ENCODE measurements at places on chromosomes 3 and 15.
A peak's percentile ranks its signal among the peaks of the same experiment; 100 is the strongest.

- no peak for ATAC-seq
Measured at GRCh38 chr3:335240-335639, 138.7 kb downstream of the CHL1 start.

GRCh38 chr3:12501360-12502020 lies 17.2 kb downstream of the TSEN2 start:
- ATAC-seq, result no peak

GRCh38 chr15:86362555-86362954 lies 282.9 kb downstream of the AGBL1 start:
- ATAC-seq, result no peak

DNA sequence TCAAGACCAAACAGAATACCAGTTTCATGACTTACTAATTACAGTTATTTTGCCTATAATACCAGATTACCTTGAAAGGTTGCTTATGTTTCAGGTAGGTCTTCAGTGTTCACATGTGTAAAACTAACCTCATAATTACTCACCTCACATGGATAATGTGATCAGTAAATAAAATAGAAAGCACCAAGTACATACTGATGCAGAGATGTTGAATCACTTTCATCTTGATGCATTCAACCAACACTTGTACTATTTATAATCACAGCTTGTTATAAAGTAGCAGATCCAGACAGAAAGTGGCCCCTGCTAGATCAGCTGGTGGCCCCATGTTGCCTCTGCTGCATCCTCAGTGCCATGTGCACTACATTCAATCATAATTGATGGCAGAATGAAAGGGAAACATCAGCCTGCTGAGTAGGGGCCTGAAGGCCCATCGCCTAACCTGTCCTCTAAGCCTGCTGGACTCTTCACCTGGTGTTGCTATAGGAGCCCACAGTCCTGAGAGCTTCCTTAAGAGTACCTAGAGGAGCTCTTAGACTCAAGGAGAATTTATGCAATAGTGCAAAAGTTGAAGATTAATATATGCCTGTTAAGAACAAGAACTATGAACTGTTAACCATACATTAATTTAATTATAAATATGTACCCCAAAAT lies 154.3 kb downstream of the PLCL2 start:
- ATAC-seq, result no peak

- peak; percentile 97 for ATAC-seq
Measured at GRCh38 chr3:67048067-67048714, 50.1 kb downstream of the KBTBD8 start.

DNA sequence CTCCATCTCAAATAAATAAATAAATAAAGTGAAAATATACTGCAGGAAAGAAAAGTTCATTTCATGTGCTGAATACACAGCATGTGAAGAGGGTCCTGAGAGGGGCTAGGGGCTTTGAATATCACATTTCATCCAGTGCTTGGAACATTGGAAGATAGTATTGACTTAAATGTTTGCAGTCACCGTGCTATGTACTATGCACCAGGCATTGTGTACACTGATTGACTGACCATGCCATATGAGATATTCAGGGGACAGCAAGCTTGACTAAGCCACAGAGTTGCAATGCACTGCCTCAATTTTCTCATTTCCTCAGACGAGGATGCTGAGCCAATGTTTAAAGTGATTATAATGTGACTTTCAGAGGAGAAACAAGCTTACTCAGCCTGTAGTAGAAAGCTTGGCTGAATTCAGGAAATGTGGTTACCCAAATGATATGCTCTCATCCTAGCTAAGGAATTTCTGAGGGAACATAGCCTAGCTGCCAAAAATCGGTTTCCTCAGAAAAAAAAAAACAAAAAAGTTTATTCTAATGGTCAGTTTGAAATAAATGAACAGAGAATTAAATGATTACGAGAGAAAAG lies 557.9 kb downstream of the FGF12 start:
- ATAC-seq, result no peak

- ATAC-seq, result no peak
Measured at GRCh38 chr3:197317250-197317963, 19.0 kb upstream of the DLG1 start.

GRCh38 chr3:55017876-55018275 lies 90.0 kb upstream of the LRTM1 start:
- ATAC-seq, result no peak

GRCh38 chr3:143445118-143445517 lies 325.5 kb downstream of the CHST2 start:
- ATAC-seq, result peak; percentile 67

DNA sequence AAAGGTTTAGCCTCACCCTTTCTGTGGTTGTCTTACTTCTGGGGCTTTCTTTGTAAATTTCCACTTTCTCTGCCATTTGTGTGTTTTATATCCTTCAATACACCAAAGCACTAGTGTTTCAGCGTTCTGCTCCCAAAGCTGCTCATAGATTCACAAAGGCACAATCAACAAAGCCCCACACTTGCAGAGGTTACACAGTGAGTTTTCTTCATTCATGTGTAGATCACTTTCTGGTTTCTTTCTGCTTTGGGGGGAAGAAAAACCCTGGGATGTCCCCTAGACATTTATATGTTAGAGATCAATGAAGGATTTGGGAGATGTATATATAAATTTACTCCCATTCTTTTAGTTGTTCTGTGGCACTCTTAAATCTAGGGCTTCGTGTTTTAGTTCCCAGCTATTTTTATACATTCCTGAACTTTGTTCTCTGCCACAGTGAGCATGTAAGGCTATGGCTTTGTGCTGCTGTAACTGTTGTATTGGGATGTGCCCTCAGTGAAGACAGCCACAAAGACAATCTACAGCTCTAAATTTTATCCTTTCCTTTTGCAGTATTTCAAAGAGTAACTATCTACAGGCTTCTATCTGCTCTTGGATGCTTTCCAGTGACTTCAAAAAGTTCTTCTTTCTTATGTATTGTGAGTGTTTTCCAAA lies 636.5 kb downstream of the ZBBX start:
- no peak for ATAC-seq

DNA sequence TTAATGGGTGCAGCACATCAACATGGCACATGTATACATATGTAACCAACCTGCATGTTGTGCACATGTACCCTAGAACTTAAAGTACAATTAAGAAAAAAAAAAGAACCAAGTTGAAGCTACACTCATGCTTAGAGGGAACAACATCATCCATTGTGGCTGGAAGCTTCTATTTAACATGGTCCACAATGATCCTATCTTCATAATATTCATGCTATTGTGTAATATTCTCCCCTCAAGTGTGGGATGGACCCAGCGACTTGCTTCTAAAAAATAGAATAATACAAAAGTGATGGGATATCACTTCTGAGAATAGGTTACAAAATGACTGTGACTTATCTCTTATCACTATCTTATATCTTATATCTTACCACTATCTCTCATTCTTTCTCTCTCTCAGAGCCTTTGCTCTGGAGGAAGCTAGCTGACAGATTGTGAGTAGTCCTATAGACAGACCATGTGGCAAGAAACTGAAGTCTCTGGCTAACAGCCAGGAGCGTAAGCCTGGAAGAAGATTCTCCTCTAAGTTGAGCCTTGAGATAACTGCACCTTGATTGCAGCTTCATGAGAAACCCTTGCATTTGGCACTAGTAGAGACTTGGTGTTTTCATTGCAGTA lies 198.5 kb upstream of the MRPL3 start:
- ATAC-seq, result no peak

DNA sequence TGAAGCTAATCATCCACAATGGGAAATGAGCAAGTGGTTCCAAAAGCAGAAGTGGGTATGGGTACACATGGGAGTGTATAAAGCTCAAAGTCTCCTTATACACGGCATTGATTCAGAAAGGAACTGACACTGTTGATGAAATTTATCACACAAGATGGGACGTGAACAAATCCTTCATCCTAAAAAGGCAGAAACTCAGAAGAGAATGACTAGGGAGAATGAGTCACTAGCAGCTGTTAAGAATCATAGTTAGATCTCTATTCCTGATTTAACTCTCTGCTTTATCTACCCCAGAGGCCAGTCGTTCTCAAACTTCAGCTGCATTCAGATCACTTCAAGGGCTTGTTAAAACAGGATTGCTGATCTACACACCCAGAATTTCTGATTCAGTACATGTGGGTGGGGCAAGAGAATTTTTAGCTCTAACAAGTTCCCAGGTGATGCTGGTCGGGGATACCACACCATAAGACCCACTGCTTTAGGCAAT lies 97.7 kb upstream of the PHLDB2 start:
- no peak for ATAC-seq

GRCh38 chr3:9955611-9956352 lies 3.6 kb upstream of the PRRT3 start:
- ATAC-seq, result no peak

DNA sequence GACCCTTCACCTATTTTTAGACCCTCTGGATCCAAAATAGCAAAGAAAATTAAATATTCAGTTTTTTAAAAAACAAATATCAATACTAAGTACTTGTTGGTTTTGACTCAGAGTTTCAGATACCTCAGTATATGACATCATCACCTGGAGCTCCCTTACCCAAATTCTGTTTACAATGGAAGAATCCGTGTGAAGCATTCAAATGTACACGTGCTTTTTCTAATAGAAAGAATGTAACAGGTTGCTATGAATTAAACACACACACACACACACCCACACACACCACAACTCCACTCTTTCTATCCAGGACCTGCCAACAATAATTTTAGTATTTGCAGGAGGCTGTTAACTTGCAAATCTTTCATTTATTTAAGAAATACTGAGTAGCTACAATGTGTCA lies 221.8 kb downstream of the THRB start:
- ATAC-seq, result no peak

DNA sequence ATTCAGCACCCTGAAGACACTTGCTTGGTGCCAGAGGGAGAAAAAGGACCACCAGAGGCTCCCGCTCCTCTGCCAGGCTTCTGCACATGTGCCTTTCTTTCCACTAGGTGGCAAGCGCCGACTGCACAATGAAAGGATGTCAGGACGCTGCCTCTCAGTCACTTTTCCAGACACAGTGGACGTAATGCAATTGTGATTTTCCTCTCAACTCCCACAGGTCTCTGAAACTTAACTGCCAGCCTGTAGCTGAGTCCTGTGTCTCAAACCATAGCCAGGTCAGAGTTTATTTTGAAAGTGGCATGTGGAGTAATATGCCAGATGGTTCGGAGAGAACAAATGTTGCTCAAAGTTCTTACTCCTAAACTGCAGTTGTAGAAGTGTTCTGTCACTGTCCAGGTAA lies 162.9 kb downstream of the ITPR1 start:
- no peak for ATAC-seq

- ATAC-seq, result no peak
Measured at GRCh38 chr3:10012106-10012505, 14.1 kb upstream of the FANCD2 start.

Data from stimulated activated memory B cell treated with anti-CD40 and anti-IgM and Interleukin-4, amounts not matched to agents 10 μg/mL and 1 μg/mL and 100 μg/mL, for 72 hours (primary cell).